Hippocampal formation (tissue), 2 donors: ENCODE measurements at places on chromosomes 5 and 9.

DNA sequence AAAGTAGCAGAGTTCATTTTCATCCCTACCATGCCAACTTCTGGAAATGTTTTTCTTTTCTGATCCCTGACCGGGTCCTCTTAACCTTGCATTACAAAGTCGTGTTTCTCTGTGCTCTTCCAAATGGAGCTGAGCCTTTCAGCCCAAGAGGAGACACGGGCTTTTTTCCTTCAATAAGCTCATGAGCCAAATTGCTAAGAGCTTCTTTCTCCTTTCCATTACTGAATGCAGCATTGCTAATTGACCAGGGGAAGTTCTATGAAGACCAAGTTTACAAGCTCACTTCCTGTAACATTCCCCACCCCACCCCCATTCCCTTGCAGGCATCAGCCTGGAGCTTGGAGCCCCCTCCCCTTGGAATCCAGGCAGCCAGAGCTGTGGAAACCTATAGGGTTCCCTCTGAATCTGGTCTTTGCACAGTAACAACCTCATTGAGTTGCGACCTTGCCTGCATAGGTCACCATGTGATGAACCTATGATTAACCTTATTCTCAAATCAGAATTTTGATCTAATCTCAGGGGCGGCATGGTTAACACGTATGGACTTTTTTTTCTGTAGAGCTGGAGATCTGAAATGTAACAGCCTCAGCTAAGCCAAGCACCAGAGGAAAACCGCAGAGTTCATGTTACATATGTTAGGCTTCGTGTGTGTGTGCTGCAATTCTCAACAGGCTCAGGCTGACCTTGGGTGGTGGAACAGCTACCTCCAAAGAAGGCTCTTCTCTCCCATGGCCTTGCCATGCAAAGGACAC, 395.7 kb upstream of the ZNF462 start:
- no peak for DNase-seq

- no peak for DNase-seq
Observed at GRCh38 chr5:75028090-75028489, 24.3 kb downstream of the GCNT4 start.

DNA sequence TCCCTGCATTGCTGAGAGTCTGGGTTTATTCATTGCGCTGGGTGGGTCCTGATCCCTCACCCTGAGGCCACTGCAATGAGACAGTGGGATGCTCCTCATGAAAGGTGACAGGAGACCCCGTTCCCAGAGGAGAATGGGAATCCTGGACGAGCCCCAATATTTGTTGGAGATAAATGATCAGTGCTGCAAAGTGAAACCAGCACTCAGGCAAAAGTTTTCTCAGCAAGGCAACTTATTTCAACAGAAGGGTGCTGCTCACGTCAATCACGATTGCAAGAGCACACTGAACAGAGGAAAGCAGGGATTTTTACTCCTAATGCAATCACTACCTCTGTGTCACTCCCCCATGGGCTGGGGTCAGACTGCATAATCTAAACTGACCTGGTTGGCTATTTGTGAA, 110.2 kb upstream of the MAMDC2 start:
- DNase-seq, result no peak

DNA sequence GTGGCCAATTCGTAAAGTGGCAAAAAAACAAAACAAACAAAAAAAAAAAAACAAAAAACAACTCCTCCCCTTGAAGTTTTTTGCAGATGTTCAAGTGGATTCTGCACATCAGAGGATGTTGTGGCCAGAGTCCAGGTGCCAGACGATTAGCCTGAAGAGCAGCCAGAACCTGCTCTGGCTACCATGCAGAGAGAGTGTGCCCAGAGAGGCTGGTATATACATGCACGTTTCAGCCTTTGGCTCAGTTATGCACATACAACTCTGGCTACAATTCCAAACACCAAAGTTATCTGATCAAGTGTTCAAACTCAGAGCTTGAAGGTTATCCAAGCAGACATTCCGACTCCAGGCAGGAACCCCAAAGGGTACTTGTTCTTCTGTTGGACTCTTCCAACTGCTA, 34.7 kb downstream of the GGTA1 start:
- no peak for DNase-seq

DNA sequence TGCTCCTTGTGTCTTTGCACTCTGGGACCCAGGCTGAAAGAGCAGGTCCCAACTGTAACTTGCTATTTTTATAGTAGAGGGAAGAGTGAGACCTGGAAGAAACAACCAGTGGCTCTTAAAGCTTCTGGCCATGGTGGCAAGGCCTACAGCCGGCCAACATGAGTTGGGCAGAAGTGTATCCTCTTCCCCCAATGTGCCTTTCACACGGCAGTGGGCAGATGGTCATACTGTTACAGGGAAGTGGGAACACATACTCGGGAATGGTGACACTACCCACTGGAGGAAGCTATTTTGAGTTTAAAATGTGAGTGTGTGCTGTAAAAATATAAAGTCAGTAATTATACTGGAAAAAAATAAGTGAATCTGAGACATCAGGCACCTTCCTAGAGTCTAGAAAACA, 116.0 kb downstream of the MVB12B start:
- DNase-seq, result no peak

- DNase-seq, result no peak
Observed at GRCh38 chr5:157549954-157550549, 25.5 kb downstream of the ADAM19 start.

GRCh38 chr9:93143830-93144530, 9.9 kb upstream of the NINJ1 start:
- DNase-seq, result peak; percentile 96

- DNase-seq, result no peak
Observed at GRCh38 chr5:136811086-136811485, 445.7 kb upstream of the TRPC7 start.

DNA sequence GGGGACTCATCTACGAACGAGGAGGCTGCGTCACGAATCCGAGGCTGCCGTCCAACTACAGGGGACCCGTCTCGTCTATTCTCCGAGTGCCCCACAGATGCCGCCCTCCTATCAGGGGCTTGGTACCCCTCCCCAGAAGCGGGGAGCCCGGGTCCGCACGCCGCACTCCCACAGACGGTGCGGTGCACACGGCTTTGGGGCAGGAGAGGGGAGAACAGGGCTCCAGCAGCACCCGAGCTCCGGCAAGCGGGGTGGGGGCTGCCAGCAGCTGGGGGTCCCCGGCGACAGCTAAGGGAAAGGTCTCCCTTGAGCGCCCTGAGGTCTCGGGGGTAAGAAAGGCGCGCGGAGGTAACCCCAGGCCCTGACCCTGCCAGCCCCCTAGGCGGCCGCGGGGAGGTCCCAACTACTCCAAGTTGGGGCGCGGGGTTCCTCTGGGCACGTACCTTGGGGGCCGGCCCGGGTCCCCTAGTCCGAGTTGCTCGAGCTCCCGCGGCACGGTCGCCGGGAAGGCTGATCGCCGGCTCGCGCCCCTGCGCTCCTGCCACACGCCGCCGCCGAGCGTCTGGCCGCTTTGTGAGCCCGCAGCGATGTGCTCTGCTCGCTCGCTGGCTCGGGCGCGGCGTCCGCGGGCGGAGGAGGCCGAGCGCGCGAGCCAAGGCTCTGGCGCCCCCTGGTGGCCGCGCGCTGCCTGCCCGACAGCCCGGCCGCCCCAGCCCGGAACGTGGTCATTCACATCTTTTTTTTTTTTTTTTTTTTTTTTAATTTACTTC, at the start of gene SPOCK1:
TSS of gene SPOCK1 (minus strand) at position 591 of the 770 bp plus-strand sequence.
- DNase-seq, result peak; percentile 71

DNA sequence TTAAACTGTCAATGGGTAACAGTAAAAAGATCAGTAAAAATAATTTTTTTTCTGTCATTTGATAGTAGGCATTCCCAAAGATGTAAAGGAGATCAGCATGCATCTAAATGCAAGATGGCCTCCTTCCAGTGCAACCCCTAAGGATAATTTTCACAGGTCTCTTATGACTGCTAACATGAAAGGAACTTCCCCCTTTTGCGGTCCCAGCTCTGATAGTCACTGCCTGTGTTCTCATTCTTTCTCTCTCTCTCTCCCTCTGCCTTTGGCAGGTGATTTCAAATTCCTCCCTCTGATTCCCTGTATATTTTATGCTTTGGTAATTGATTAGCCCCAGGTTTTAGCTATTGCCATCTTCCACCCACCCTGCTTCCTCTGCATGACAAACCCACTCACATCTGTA, 8.9 kb downstream of the SPINK14 start:
- DNase-seq, result no peak

DNA sequence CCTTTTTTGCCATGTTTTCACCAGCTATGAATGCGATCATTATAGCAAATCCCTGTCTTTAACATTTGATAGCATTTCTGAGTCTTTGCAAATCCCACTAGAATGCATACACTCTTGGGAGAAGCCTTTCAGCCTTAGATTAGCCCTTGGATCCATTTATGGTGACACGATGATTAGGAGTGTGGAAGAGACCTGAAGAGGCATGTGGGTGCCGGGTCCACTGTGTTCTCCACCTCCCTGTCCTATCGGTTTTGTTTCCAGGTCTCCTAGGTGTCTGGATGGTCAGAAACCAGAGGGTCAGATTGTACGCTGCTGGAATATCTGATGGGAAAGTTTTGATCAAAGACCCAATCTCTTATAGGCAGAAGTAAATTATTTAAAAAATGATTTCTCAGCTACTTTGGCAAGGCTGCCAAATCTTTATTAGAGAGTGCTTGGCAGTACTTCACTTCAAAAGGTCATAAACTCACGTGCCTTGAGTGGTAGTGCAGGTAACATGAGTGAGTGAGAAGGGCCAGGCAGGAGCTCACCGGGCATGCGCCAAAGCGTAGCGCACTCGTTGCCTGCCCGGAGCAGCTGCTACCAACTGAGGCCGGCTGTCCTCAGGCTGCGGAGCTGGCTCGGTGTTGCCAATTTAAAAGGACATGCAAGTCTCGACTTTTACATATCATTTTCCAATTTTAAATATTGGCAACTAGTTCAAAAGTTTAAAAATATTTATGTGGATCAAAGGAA, 51.3 kb downstream of the PCSK5 start:
- DNase-seq, result no peak

- peak; percentile 9 for DNase-seq
Observed at GRCh38 chr5:34007201-34007620, 639 bp downstream of the AMACR start.

DNA sequence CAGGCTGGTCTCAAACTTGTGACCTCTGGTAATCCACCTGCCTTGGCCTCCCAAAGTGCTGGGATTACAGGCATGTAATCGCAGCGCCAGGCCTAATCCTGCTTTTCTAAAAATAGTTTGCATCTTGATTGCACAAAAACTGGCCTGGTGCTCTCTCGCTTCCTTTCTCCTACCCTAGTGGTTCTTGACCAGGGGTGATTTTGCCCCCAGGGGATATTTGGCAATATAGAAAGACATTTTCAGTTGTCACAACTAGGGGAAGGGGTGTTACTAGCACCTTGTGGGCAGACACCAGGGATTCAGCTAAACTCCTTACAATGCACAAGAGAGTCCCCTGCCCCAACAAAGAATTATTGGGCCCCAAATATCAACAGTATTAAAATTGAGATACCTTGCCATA, 139.8 kb downstream of the DROSHA start:
- no peak for DNase-seq

GRCh38 chr5:133925866-133926488, 42.4 kb downstream of the C5orf15 start:
- DNase-seq, result no peak

DNA sequence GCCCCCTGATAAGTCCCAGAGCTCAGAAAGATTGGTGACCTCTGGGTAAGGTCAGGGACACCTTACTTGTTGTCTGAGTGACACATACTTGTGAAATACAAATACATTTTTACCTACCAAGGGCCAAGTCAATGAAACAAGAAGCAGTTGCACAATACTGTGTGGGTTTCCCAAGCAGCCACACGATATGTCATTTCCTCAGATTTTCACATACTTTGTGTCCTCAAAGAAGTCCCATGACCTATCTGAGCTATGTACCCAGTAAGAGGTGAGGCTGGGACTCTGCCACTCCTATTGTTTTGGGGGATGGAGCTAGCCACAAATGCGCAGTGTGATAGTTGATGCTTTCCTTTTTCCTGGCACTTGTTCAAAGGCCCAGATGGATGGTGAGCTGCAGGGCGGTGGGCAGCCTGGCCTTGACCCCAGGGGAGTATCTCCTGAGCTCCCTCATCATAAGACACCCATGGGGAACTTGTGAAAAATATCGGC, 4.8 kb upstream of the SLC25A51 start:
- DNase-seq, result no peak

DNA sequence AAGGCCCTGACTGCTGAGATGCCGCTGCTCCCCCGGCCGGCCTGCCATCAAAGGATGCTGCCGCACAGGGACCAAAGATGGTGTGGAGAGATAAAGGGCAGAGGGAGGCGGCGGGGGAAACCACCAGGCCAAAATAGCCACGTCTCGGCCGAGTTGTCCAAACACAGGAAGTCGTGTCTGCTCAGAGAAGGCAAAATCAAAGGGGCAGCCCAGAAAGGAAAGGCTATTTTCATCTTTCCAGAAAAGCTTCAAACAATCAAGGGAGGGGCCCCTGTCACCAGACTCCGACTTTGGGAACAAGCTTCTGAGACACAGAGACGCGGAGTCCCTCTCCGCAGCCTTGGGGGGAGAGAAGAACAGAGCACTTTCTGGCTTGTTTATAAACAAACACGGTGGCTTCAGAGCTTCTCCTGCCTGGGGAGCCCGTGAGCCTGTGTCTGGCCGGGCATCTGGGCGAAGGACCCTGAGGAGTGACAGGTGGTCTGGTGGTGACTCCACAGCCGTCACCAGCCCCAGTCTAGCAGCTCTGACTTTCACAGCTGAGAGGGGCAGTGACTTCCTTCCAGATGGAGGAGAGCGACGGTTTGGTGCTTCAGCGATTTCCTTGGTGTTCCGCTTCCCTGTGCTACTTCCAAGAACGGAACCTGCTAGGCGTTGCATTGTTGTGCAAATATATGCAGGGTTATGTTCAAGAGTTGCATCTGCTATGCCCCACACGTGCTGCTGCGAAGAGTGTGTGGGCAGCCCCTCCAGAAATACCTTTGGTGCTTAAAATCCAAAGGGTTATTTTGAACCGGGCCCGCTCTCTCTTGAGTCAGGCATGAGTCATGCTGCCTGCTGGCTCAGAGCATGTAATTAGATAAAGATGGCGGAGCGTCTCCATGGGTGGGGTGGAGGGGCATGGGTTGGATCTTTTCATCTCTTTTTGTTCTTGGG, 24.0 kb downstream of the ADAMTSL2 start:
- DNase-seq, result no peak

DNA sequence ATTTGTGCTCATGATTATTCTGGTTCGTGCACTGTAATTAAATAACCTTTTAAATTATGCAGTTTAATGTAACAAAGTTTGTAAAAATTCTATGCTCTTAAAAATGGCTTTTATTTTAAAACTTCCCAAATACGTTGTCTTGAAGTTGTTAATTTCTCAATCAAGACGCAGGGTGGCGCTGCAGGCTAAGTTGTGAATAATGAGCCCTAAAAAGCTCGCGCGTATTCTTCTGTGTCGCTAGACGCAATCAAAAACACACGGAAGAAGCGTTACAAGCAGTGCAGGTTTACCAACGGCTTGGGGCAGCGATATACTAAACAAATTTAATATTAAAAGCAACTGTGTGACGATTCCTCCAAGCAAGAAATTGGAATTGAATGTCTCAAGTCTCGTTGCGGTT, at the start of gene PCDHB4:
TSS of gene PCDHB4 (plus strand) at position 256 of the 400 bp plus-strand sequence. CDS start 181 bp downstream, outside the sequence.
- DNase-seq, result no peak

- DNase-seq, result no peak
Observed at GRCh38 chr5:168301593-168302390, 10.3 kb downstream of the WWC1 start.

DNA sequence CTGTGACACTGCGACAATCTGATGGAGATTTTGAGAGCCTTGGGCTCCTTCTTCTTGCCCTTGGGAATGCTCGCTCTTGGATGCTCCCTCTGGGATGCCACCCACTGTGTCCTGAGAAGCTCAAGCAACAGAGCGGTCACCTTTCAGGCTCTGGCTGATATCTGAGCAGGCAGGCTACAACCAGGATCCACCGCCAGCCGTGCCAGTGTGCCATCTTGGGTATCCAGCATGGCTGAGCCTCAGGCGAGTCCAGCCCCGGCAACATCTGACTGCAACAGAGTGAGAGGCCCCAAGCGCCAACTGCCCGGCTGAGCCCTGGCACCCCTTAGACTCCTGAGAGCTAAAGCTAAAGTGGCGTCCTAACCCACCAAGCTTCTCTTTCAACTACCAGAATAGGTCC, 202.1 kb downstream of the IRX2 start:
- DNase-seq, result no peak
